ENCODE measurements at places on chromosomes 16 and 17.

GRCh38 chr16:2900526-2901075 is 11.1 kb upstream of the FLYWCH1 start:
- DNase-seq: no peak

DNA sequence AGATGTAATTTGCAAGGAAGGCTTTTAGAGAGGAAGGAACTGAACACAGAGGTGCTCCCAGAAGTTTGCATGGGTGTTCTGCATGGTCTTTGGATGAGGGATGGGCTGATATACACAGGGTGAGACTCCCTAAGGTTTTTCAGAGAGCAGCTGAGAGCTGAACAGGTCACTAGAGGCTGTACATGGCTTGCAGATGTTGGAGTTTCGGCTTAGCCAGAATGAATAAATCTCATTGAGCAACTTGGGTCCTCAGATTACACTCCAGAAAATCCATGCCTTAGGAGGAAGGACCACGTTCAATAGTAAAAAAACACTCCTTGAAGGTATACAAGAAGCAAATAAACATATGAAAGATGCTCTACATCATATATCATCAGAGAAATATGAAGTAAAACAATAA is 7.5 kb upstream of the ITGB3 start:
- DNase-seq: no peak

GRCh38 chr17:13986855-13987254 is 82.4 kb upstream of the COX10 start:
- no peak for DNase-seq

- DNase-seq: no peak
These were observed 744 bp upstream of the NF1 start for GRCh38 chr17:31093866-31094599.

DNA sequence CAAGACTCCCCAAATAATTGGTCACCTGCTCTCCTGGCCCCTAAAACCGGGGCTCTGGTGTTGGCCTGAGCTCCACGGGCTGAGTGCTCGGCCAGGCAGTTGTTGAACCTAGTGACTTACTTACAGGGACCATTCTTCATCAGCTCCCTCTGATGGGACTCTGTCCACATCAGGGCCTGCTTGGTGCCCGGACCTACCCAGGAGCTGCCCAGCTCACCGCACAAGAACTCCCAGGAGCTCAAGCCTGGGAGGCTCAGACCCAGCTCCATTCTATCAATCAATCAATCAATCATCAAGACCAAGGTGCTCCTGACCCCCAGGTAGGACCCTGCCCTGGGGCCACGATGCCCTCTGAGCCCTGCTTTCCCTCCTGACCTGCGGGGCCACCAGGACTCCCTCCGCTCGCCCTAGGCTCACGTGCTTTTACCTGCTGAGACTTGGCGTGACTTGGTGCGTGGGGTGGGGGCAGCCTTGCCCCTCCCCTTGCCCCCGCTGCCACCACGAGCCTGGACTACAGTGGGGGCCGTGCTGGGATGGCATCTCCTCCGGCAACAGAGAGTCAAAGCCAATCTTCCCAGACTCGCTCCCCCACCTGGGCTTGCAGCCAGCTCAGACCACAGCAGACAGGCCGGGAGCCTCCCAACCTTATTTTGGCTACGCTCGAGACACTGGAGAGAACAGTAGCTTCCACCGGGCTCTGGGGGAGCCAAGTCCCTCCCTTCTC is 15.7 kb downstream of the IL34 start:
- DNase-seq: no peak

GRCh38 chr16:1066584-1067172 is 5.9 kb upstream of the SSTR5 start:
- DNase-seq: no peak

- no peak for DNase-seq
These were observed 5.8 kb upstream of the SPIRE2 start for GRCh38 chr16:89822188-89823086.

DNA sequence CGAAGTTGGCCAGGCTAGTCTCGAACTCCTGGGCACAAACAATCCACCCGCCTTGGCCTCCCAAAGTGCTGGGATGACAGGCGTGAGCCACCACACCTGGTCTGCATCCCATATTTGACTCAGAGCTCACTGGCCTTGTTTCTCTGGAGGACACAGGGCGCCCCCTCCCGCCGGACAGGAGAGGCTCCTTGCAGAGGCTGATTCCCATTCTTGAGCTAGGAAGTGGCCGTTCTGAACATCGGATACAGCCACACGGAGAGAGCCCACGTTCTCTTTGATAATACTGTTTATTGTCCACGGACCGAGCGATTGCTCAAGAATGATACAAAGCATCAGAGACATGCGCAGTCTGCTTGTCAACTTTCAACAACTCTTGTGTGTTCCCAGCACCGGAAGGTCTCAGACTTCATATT is 12.1 kb upstream of the USP36 start:
- DNase-seq: no peak

GRCh38 chr16:22123146-22123545 is 30.8 kb downstream of the VWA3A start:
- DNase-seq: no peak

DNA sequence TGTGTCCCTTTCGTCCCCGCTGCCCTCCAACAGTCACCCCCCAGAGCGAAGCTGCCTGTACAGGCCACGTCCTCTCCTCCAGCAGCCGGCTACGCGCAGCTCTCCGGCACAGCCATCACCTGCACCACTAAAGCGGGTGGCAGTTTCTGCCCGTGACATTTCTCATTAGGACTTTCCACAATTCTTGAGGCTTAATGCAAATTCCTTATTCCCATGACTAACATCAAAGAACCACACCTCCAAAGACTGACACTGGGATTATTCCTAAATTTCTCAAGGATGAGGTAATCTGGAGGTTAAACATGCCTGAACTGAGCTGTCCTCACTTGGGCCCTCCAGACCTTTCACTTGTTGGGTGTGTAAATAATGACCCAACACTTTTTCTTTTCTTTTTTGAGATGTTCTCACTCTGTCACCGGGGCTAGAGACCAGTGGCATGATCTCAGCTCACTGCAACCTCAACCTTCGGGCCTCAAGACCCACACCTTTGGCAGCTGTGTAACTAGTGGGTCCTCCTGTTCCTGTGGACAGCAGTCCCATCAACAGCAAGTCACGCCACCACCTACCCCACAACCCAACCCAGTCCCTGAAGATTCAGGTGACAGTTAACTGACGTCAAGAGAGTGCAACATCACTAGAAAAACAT is 11.7 kb downstream of the ANKRD11 start:
- DNase-seq: no peak

DNA sequence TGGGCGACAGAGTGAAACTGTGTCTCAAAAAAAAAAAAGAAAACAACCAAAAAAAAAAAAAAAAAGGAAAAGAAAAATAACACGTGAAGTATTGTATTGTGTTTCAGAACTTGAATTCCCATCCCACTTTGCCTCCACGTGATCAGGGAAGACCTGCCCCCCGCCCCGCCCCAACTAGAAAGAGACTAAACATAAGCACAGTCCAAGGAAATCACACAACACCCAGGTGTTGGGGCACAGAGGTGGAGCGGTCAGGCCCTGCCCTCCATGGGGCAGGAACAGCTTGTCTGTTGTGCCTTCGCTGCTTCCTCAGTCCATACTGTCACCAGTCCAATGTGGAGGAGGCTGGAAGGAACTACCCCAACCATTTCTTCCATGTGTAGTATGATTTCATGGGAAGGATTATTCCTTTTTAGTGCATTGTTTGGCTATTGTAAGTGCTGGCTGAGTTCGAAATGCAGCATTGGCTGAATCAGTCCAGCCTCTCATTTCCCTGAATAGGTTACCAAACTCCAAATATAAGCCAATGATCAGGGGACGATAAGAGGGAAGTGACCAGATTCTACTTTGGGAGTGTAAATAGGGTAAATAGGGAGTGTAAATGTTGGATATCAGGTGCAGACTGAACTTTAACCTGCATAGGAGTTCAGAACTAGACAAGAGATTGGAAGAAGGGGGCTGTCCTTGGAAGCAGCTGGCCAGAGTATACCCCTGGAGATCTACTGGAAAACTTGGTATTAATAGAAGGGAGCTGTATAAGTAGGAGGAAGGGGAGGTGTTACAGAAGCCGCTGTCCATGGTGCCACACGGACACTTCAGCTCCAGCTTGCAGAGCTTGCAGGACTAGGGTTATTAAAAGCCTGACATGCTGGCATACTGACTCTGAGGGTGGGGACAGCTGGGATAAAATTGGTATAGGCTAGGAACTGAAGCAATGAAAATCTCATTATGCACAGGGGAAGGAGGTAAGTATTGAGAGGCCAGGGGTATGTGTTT is 50.7 kb downstream of the TANGO6 start:
- DNase-seq: no peak

DNA sequence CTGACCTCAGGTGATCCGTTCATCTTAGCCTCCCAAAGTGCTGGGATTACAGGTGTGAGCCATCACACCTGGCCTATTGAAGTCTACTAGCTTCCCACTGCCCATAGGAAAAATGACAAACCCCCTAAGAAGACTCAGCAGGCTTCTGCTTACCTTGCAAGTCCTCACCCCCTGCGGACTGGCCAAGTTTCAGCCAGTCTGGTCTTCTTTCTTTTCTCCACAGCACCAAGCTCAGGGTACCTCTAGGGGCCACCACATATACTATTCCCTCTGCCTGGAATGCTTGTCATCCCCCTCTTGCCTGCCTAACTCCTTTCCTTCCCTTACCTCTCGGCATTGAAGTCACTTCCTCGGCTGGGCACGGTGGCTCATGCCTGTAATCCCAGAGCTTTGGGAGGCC is 31.2 kb downstream of the ABCC3 start:
- DNase-seq: no peak

DNA sequence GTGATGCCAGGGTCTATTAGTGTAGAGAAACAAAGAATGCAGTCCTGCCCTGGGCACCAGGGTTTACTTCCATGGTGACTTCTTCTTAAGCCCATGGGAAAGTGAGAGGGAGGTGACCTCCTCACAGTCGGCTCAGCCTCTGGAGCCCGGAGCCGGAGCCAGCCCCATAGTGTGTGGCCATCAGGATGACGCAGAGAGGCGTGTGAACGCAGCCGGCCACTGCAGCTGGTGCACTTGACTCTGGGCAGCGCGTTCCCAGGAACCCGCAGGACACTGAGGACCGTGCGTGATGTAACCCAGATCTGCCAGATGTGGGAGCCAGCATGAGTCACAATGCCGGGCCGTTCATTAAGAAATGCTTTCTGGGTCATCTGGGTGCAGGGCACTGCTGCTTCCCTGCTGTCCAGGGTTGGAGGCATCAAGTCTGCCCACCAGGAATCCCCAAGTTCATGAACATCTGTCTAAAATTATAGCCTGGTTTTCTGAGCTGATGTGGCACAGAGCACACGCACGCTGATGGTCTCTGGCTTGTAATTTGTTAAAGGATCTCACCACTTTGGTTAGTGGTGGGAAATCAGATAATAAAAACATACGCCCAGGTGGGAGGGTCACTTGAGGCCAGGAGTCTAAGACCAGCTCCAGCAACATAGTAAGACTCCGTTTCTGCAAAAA is 114.1 kb downstream of the PITPNC1 start:
- peak; percentile 93 for DNase-seq

DNA sequence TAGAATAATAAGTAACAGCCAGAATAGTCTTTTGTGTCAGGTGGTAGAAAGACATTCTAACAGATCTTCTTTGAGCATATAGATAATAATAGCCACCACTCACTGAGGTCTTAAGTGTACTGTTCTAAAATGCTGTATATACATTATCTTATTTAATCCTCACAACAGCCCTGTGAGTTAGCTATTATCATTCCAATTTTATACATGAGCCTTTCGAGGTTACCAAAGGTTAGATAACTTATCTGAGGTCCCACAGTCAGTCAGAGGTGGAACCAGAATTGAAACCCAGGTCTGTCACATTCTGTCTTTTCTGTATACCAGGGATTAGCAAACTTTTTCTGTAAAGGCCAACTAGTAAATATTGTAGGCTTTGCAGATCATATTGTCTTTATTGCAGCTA is 23.2 kb downstream of the REXO5 start:
- DNase-seq: no peak

- no peak for DNase-seq
These were observed 230.7 kb downstream of the BCAS3 start for GRCh38 chr17:60908324-60908723.

- no peak for DNase-seq
These were observed 43.4 kb downstream of the TNFRSF13B start for GRCh38 chr17:16928406-16929034.

- DNase-seq: no peak
These were observed 9.2 kb downstream of the TAF1C start for GRCh38 chr16:84177741-84178073.

GRCh38 chr17:21368545-21369246 is 7.5 kb upstream of the KCNJ12 start:
- no peak for DNase-seq

- DNase-seq: no peak
These were observed 15.3 kb downstream of the CREBBP start for GRCh38 chr16:3865241-3865640.

DNA sequence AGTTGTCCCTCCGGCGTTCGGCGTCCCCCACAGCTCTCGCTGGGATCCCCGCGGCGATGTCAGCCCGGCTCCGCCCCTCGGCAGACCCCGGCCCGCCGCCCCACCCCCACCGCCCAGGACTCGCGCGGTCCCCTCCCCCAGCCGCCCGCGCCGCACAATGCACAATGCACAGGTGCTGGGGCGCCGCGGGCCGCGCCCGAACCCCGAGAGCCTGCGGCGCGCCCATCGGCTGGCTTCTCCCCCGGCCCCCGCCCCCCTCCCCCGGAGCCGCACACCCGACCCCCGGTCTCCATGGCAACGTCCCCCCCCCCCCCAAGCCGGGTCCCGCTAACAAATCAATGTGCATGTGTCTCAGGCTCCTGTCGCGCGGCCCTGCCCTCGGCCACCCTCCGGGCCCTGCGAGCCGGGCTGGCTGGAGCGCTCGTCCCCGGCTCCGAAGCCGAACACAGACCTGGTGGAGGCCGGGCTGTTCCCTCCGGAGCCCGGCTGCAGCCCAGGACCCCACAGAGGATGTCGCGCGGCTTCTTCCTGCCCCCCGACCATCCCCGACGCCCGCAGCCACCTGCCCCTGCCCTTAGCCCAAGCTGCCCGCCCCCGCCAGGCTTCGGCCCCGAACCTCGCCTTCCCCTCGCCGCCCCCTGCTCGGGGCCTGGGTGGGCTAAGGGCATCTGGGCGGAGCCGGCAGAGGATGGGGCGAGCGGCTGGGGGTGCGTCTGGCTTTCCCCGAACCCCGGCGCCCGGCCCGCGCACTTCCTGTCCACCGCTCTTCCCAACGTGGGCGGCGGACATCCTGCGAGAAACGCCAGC is 818 bp upstream of the CBX8 start:
- DNase-seq: peak; percentile 75

DNA sequence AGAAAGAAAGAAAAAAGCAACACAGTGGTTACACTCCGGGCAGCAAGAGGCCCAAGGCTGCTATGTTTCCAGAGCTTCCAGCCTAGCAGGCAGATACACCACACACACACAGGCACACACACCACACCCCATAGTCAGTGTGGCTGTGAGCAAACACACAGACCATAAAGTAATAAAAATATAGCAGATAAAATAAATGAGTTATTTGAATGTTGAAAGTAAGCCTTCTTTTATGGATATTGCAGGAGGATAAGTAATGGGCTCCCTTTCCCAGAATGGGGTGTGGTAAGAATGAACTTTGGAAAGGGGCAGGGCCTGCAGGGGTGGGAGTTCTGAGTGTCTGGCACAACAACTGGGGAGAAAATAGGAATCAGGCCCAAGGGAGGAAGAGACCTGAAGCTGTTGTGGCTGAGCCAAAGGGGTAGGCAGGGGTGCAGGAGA is 4.8 kb upstream of the CDK5RAP3 start:
- no peak for DNase-seq

Measured in SK-N-DZ (cell line).